ENCODE measurements at places on chromosomes 6 and 20.

DNA sequence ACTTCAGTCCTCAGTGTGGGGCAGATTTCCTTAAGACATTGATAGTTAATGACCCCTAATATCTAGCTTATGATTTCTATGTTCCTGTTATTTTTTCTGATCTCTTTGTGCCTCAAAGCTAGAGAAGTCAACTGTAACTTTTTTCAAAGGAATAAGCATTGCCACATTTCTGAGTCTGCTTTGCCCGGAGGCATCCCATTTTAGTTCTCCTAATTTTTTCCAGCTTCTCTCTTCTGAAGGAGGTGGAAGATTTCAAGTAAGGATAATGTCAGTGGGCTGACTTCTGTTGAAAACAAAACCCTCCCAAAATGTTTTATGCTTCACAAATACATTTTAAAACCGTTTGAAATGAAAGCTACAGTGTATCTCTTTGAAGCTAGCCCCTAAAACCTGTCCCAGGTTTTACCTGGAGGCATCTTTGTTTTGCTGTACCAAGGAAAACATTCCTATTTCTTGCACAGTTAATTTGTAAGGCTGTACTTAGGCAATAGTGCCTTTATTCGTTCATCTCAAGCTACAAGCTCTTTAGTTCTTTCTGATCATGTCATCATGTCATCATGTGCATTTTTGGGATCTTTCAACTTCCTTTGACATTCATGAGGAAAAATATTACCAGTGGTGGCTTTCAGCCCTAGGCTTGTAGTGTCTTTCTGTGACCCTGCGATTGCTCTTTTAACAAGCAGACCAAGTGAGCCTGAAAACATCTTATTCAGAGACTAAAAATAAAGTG is 45.7 kb downstream of the TSPYL4 start:
- no peak for DNase-seq

DNA sequence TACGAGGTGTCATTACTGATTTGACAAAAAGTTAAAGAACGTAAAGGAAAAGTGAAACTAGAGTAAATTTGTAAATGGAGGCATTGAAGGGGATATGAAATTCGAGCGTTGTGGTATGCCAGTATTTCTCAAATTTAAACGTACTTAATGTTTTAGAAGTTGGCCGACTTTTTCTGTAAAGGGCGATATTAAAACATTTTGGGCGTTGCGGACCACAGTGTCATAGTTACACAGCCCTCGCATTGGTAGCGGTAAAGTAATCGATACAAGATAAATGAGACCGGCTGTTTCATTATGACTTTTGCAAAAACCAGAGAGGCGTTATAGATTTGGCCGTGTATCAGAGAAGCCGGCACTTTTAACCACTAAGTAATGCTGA is 39.6 kb downstream of the OR2B2 start:
- no peak for DNase-seq

- DNase-seq: no peak
Measured at GRCh38 chr20:46683939-46684750, 5.1 kb downstream of the TP53RK start.

- no peak for DNase-seq
Measured at GRCh38 chr20:37297066-37297736, 7.7 kb downstream of the MANBAL start.

DNA sequence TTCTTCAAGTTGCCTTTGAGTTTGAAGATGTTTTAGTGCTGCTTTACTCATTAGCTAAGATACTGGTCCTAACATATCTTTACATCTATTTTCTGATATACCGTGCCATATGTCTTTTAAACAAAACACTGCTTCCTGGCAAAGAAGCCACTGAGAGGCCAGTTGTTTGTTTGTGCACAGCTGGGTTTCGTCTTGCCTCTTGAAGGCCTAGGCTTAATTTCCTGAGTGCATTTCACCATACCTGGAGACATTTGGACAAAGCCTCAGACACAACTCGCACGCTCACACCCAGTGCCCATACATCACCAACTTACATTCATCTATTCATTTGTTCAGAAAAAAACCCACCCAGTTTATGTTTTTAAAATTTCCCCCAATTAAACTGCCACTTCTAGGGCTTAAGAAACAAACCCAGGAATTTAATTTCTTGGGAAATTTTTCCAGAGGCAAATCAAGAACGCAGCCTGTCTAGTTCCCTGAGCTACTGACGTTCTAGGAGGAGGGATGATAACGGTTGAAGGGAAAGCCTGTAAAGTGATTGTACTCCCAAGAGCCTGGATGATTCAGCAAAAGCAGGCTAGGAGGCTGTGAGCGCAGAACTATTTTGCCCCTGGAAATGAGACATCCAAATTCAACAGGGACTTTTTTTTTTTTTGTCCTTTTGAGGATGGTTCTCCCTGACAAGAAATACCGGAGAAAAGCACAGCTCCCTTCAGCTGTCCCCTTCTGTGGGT is 77.7 kb downstream of the OLIG3 start:
- DNase-seq: no peak

- no peak for DNase-seq
Measured at GRCh38 chr6:149149653-149150052, 167.9 kb upstream of the TAB2 start.

All from NCI-H524 (cell line).